ENCODE measurements at places on chromosomes 12 and 14. TPM values are rescaled to one million over a fixed set of nuclear protein-coding genes. Genes with fewer than 3 reads are reported as not detected.

Gene ITGB7
- total RNA-seq, result not detected

Gene HOXC12
- total RNA-seq, result not detected

Gene SIX6
- total RNA-seq, result not detected

Gene SDR9C7
- total RNA-seq, result 0.41 TPM

Gene TRIP11
- total RNA-seq, result 37.5 TPM

Gene PLEK2
- 0.41 TPM for total RNA-seq
